ENCODE measurements at places on chromosomes 12 and 14.

- DNase-seq, result no peak
Measured at GRCh38 chr14:93150227-93151208, 34.2 kb downstream of the MOAP1 start.

DNA sequence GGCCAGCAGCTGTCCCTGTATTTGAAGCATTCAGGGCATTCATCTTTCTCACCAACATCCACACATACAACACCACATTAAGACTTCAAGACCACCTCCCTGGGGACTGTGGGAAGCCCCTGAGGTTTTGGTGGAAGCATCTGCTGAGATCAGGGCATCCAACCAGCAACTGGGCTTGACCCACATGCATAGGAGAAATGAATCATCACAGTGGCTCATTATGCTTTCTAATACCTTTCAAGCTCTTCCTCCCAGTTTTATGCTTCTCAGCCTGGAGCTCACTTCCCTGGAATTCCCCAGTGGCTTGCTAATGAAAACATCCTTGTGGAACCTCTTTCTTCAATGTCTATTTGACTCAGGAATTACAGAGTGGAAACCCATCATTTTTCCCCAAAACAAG lies 21.4 kb upstream of the CMKLR1 start:
- peak; percentile 67 for DNase-seq

GRCh38 chr12:112317481-112317880 lies 64.8 kb downstream of the HECTD4 start:
- DNase-seq, result no peak

DNA sequence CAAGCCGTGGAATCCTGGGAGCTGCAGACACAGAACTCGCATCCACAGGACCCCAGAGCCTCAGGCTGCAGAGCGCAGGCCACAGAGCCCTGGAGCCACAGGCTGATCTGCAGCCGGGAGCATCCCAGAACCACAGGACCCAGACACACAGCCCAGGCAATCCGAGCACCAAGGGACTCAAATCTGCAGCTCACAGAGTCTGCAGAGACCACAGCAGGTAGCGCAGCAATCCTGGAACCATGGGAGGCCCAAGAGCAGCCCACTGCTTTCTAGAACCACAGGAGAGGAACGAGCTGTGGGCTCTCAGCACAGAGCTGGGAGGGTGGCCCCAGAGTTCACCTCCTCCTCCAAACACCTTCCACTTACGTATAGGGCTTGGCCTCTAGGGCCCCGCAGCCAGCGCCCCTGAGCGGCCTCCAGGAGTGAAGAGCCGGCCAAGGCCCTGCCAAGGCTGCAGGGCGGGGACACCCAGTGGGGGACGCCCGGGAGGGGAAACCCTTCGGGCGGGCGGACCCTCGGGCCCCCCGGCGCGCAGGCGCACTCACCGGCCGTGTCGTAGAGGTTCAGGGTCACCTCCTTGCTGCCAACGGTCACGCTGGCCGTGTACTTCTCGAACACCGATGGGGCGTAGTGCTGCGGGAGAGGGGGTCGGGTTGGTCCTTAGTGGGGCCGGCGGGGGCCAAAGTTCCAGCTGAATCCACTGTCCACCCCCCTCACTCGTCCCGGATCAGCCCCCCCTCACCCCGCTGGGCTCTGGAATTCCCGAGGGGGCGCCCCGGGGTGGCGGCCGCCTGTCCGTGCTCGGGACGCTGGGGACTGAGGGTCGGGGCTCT lies 665 bp downstream of the RHOF start:
- DNase-seq, result no peak

GRCh38 chr12:131202592-131203378 lies 249.1 kb downstream of the ADGRD1 start:
- no peak for DNase-seq

DNA sequence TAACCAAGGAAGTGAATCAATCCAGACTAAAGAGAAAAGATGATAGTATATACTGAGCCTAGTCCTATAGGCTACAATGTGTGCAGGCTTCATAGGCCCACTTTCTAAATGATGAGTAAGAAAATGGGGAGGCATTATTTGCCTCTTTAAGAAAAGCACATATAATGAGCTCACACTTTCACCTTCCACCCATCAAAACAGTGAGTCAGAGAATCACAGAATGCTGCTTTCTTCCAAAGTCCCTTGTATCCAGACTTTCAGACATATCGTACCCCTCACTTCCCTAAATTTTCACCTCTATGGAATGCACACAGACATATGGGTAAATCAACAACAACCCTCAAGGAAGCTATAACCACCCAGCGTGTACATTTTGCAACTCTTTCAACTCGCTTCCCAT lies 286.4 kb upstream of the PRKD1 start:
- peak; percentile 65 for DNase-seq

DNA sequence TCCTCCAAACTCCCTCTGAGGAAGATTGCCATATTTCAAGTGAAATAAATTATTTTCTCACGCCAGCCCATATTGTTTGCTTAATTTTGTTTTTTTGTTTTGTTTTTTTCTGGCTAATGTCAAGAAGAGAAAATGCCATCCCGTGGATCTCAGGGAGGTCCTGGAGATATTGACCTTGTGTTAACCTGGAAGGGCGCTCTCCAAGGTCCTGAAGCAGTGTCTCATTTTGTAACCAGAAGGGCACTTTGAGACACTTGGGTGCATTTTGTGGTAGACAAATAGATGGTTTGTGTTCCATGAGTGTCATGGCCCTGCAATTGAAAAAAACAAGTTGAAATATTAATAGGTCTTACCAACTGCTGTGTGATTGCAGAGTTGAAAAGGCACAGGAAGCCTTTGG lies 268.9 kb downstream of the SUDS3 start:
- no peak for DNase-seq

GRCh38 chr14:65794674-65795279 lies 382.2 kb downstream of the FUT8 start:
- peak; percentile 16 for DNase-seq

- DNase-seq, result peak; percentile 93
Measured at GRCh38 chr12:48779869-48780268, 9.0 kb downstream of the ADCY6 start.

DNA sequence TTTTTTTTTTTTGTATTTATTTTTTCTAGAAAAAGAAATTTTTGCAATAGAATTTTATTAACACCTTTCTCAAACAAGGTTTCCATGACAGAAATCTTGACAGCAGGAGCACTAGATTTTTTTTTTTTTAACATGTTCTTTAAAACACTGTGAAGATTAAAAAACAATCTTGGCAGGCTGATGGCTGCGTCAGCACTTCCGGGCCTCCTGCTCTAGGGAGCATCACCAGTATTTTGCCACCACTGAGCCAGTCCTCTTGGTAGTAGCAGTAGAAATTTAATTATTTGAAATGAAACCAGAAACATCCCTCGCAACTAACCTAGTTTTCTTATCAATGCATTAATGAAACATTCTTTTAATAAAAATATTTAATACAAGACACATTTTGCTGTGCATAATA lies 99.6 kb downstream of the APAF1 start:
- no peak for DNase-seq

DNA sequence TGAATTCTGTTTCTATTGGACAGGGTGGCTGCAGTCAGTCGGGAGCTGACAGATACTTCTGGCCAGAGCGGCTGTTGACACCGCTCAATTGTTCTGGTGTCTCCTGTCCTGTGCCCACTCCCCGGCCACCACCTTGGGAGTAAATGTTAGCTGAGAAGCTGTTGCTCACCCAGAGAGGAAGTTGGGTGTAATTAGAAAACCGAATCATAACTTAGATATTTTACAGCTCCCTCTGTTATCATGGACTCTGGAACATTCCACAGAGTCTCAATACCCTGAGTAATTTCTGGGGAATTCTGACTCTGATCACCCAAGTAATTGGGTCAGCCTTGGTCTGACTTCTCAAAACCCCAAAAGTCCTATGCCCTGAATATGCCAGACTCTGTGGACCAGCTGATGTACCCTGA lies 58.3 kb upstream of the RFLNA start:
- DNase-seq, result peak; percentile 91

- DNase-seq, result peak; percentile 92
Measured at GRCh38 chr12:16349131-16349460, 1.7 kb downstream of the MGST1 start.

- peak; percentile 31 for DNase-seq
Measured at GRCh38 chr14:73245480-73246325, 8.4 kb downstream of the PAPLN start.

DNA sequence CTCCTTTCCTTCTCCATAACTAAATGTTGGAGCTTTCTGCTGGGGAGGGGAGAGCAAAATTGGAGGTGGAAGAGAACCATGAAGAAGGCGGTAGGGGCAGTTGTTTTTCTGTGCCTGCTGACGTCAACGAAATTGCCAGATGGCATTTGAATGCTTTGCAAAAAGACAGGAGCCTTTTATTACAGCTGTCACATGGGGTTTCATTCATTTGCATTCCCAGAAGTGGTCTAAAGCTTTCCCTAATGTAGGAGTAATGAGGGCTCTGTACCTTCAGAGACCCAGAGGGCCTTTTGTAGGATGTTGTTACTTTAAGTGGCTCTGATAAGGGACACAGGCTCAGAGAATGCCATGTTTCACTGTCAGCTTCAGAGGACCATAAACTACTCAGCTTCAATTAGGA lies 107.1 kb upstream of the SLCO1C1 start:
- DNase-seq, result no peak

GRCh38 chr12:93080994-93081809 lies 152.1 kb upstream of the EEA1 start:
- peak; percentile 81 for DNase-seq

Measured in fibroblast of upper back skin (primary cell).